ENCODE measurements at places on chromosomes 12 and 14.

GRCh38 chr12:116736962-116737773 lies 701 bp downstream of the SPRING1 start:
- no peak for DNase-seq

DNA sequence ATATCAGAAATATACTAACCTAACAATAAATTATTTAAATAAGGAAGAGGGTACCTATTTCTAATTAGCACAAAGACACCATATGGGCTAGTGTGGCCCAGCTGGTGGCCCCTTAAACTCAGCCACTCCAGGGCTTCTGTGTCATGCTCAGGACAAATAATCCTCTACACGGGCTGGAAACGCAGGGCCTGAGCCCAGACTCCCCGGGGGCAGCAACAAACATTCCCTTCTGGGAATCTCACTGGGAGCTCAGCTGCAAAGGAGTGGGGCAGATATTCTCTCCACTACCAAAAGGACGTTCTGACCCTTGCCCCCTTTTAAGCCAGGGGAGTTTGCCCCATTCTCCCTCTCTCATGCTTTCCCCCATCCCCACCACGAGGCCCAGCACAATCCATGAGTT lies 43.7 kb upstream of the ELK3 start:
- DNase-seq, result no peak

DNA sequence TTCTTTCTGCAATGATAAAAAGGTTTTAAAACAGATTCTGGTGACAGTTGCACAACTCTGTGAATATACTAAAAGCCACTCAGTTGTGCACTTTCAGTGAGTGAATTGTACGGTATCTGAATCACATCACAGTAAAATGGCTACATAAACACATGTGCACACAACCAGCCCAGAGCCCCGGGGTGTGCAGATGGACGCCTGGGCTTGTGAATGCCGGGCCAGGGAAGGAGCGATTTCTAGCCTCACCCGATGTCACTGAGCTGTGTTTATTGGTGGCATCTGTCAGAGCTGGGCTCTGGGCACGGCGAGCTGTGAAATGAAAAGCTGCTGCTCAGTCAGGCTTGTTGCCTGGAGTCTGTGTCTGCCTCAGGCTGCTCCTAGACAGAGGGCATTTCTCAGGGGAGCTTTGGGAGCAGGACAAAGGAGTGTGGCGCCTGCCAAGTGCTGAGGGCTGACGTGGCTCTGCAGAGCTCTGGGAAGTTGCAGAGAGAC lies 25.9 kb downstream of the RHOF start:
- no peak for DNase-seq

DNA sequence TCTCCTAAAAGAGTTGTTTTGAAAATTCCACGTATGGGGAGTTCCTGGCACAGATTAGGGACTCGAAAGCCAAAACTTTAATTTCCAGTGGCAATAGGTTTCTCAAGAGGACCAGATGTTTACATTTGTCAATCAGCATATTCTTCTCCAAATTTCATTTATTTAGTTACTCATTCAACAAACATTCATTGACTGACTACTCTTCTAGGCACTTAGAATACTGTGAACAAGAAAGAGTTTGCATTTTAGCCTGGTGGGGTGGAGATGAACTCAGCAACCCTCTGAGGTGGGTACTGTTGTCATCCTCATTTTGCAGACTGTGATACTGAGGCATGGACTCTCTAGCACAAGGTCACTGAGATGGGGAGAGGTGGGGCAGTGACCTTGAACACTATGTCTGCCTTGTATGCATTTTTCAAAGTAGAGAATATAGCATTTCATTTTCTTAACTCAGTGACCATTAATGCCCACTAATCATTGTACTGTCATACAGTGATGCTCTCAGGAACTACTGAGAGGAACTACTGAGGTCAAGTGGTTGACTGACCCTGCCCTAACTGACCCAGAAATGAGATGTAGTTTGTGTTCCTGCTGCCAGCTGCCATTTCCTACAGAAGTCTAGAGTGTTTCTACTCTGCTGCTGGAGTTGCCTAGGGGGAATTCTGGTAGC lies 2.2 kb downstream of the L3HYPDH start:
- DNase-seq, result no peak

DNA sequence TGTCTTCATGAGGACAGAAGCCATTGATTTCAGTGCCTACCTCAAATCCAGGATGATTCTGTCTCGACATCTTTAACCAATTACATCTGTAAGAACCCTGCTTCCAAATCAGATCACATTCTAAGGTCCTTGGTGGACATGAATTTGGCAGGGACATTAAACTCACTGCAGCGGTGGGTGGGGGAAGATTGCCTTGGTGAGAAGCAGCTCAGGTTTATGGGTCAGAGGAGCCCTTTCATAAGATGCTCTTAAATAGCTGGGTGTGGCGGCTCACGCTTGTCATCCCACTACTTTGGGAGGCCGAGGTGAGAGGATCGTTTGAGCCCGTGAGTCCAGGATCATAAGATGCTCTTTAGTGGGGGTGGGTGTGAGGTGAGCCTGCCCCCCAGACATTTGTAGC lies 42.9 kb downstream of the ELK3 start:
- no peak for DNase-seq

DNA sequence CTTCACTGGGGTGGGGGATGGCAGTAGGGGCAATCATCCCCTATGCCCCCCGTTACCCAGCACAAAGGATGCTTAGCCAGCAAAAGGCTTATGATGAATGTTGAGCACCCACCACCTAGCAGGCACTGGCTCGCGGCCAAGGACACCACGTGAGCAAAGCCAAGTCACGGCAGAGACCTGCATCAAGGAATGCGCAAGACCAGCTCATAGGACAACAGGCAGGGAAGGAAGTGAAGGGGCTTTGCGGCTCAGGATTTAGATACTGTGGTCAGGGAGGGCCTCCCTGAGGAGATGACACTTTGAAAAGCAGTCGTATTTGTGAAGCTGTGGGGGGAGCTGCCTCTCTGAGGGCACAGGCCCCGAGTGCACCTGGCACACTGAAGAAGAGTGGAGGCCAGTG lies 32.8 kb downstream of the SH2B3 start:
- no peak for DNase-seq

DNA sequence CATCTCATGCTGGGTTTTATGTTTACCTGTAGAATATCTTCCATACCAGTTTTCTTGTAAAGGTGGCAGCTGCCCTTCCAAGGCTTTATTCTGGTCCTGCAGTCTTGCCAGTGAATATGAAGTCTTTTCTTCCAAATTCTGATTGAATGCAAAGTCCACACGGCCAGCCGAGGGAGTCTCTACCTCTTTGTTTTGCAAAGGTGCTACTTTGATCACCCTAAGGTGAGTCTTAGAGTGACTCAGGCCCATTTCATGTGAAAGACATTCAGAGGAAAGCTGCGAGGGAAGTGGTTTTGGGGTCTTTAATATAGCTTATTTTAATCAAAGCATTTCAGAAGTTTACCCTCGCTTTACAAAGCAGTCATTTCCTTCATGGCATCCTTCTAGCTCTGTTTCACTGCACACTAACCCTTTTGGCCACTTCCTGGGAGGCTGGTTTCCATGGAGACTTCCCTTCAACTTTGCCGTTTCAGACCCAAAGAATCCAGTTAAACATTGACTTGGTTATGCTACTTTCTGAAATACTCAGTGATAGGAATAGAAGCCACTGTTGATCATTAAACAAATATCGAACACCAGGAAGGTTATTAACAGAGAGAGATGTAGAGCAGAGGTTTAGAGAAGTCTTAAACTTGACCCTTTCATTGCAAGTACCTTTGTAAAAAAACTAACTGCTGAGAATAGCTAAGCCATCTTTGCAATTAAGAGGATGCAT lies at the start of gene CCDC198:
CCDC198 (minus strand) TSS at position 391 of the 715 bp plus-strand sequence; CDS start at position 249, 142 bp downstream.
- DNase-seq, result no peak

DNA sequence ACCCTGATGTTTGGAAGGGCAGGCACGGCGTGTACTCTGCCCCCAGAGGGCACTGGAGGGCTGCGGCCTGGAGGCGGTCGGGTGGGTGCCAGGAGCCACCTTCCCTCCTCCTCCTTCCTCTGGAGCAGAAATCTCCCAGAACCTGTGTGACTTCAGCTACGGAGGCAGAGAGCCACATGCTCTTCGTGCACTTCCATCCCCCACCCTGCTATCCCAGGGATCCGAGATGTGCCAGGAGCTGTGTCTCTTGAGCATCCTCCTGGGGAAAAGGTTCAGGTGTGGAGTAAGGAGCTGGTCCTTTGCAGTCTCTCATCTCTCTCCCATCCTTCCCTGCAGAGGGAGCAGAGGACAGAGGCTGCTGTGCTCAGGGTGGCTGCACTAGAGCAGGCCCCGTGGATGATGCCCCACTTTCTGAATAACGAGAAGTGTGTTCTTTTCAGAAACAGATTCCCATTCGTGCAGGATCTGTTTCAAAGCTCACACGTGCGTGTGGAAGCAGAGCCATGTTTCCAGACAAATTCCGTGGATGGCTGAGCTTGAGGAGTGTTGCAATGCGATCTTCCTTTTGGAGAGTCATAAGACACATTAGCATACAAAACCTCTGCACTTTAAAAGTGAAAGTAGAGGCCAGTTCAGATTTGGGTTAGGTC lies 162.9 kb downstream of the ADGRD1 start:
- no peak for DNase-seq

GRCh38 chr12:127550271-127550670 lies 716.7 kb upstream of the TMEM132C start:
- DNase-seq, result no peak

DNA sequence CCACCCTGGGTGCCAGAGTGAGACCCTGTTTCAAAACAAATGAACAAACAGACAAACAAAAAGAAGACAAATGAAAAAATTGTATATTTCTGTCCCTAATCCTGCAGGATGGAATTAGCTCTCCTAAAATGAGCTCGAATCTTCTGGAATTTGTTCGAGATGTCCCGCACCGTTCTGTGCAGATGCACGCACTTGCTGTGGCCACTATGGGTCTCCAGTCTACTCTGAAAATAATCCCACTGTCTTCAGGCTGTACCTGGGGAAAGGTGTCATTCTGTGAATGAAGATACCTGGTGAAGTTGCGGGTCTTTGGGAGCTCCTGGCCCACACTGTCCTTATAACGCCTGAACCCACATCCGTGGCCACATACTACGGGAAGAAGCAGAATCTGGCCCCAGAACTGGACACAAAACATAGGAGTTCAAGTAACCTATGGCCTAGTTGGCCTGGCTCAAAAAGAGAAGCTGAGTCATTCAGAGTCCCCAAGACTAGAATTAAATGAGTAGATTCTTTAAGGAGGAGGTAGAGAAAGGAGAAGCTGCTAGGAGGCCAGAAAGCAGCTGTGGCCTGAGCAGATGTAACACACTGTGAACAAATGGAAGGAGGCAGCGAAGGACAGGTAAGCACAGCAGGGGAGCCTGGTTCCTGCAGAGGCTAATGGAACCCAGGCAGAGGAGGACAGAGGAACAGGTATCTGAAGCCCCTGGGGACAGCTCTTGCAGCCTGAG lies 108.6 kb downstream of the FOXN3 start:
- DNase-seq, result no peak

DNA sequence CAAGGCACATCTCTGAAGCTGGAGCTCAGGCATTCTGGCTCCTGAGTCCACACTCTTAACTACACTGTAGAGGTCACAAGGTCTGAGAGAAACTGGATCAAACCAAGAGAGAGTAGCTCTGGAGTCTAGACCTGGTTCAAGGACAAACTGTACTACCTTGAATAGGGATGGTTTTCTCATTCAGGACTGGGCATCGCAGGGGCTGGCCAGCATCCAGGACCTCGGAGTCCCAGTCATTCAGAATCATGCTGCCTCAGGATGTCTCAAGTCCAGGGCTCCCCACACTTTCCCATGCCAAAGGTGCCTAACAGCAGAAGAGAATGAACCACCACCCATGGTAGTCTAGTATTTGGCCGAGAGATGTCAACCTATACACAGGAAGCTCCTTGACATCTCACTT lies 13.1 kb upstream of the PLEKHD1 start:
- no peak for DNase-seq

GRCh38 chr12:131920902-131921840 lies 7.9 kb upstream of the PUS1 start:
- no peak for DNase-seq

DNA sequence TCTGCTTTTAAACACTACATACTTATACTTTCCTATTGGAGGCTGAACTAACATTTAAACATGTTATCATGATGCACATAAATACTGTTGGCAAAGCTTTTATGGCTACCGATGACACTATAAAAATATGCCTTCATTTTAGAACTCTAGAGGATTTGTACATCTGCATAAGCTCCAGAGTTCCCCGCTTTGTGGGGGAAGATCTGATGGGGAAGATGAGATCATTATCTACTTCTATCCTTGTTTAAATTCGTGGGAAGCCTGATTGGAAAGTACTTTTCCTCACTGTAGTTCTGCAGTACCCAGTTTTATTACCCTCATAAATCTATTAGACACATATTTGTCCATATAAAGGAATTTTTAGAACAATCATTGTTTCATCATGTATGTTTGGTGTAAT lies 299.6 kb upstream of the ATP2B1 start:
- DNase-seq, result no peak

DNA sequence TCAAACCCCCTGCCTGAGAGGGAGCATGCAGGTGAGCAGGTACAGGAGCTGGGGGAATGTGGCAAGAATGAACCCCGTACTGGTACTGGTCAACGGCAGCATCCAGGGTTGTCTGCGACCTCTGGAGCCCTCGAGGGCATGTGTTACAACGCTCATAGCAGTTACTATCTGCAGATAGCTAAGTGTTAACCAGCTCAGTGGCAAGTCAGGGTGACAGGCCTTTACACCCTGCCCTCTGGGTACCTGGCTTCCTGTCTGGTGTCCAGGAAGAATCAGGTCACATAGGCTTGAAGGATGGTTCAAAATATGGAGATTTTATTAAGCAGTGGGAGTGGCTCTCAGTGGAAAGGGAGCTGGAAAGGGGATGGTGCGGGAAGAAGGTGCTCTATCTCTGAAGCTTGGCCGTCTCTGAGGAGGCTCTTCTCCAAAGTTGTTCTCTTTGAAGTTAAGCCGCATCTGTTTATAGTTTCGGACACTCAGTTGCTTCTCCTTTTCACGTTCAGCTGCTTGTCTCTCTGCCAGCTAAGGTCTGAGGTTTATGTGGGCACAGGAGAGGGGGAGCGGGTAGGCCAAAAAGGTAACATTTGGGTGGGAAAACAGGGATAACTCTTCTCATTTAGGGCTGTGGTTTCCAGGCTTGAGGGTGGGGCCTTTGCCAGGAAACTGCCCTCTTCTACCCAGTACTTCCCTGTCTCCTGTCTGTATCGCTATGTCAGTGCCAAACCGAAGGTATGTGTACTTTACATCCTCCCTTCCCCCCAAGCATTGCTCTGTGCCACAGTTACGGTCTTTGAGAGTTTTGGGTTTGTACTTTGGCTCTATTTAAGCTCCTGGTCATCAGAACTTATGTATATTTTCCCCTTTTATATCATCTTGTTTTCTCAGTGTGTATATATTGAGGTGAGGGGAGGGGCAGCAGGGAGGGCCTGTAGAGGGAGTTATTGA lies 305.8 kb downstream of the RGS6 start:
- no peak for DNase-seq

DNA sequence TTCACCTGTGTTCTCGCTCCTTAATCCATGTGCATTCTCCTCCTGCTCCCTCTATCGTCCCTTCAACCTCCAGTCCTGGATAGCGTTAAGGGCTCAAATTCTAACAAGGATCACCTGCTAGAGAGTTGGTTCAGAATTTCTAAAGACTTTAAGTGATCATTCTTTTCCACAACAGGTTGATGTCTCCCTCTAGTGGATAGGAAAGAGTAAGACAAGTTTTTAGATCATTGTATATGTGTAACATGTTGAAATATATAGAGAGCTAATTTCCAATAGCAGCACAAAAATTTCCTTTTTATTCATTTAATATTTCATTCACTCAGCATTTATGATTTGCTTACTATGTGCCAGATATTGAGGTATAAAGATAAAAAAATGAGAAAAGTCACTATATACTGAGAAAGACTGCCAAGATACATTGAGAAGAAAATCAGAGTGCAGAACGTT lies 9.3 kb upstream of the ESR2 start:
- DNase-seq, result no peak
